ENCODE measurements at places on chromosomes 11 and 22. TPM values are rescaled to one million over a fixed set of nuclear protein-coding genes. Genes with fewer than 3 reads are reported as not detected.

MPEG1 gene
- 4.6 TPM for total RNA-seq

OVCH2 gene
- total RNA-seq, result not detected

TBX10 gene
- total RNA-seq, result 15.0 TPM

KCNK4 gene
- not detected for total RNA-seq

KCNC1 gene
- 0.14 TPM for total RNA-seq

GRAP2 gene
- 28.4 TPM for total RNA-seq

OR5P2 gene
- total RNA-seq, result not detected

PANX3 gene
- total RNA-seq, result not detected

HSPB2 gene
- total RNA-seq, result not detected

IZUMO1R gene
- total RNA-seq, result not detected

ABCG4 gene
- not detected for total RNA-seq

POU2AF3 gene
- total RNA-seq, result 6.4 TPM

MSANTD4 gene
- total RNA-seq, result 11.5 TPM

TSSK2 gene
- total RNA-seq, result not detected

APOBEC3H gene
- total RNA-seq, result not detected

TYMP gene
- total RNA-seq, result 27.5 TPM

Measured in transverse colon (tissue), 4 donors.